Aorta (tissue), 5 donors: ENCODE measurements at places on chromosomes 1 and 21.

- DNase-seq, result no peak
Observed at GRCh38 chr1:168379104-168379860, 98.6 kb downstream of the TBX19 start.

DNA sequence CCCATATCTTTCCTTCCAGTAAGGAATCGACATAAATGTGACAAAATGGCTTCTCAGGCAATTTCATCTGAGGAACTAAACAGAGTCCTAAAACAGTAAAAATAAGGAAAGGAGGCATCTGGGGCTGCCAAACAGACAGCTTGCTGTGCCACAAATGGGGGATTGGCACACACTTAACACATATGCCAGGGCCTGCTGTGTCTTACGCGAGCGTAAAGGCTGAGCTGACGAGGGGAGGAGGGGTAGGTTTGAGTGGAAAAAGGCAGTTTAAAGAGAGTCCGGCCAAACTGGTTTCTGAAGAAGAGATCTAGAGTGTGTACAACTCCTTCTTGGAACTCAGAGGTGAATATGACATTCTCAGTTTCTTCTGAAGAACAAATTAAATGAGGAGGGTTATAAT is 244.1 kb upstream of the MAP1LC3C start:
- no peak for DNase-seq

DNA sequence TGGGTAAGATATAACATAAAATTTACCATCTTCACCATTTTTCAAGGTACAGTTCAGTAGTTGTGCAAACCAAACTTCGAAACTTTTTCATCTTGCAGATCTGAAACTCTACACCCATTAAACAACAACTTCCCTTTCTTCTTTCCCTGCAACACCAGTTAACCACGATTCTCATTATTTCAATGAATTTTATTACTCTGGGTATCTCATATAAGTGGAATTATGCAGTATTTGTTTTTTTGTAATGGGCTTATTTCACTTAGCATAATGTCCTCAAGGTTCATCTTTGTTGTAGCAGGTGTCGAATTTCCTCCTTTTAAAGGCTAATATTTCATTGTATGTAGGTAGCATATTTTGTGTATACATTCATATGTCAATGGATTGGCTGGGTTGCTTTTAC is 146.1 kb downstream of the SPATA46 start:
- no peak for DNase-seq

DNA sequence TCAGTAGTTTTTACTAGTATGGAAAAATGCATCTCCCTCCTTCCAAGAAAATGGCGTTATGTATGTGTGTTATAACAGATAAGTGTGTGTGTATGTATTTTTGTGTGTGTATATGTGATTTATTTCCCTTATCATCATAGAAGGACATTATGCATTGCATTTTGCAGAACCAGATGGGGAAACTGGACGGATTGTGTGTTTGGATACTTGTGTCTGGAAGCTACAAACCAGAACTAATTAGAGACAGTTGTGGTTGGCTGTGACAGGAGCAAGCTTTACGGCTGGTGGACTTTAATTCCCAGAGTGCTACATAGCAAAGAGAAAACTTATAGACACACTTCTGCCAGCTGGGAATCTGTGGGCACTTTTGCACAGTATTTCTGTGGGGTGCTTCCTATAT is 162.5 kb downstream of the RWDD3 start:
- DNase-seq, result no peak

- no peak for DNase-seq
Observed at GRCh38 chr1:25502957-25503356, 40.4 kb upstream of the LDLRAP1 start.

GRCh38 chr1:18936814-18937481 is 19.5 kb downstream of the IFFO2 start:
- DNase-seq, result no peak
